ENCODE measurements at places on chromosomes 6 and 20. TPM values are rescaled to one million over a fixed set of nuclear protein-coding genes. Genes with fewer than 3 reads are reported as not detected.

ADRM1 gene
- total RNA-seq = 123 TPM

GRM4 gene
- total RNA-seq = not detected

DEFB132 gene
- total RNA-seq = not detected

ZC2HC1B gene
- not detected for total RNA-seq

RFX6 gene
- not detected for total RNA-seq

GLP1R gene
- not detected for total RNA-seq

SLC35D3 gene
- total RNA-seq = not detected

PROKR2 gene
- not detected for total RNA-seq

RIMS4 gene
- total RNA-seq = not detected

TREM2 gene
- total RNA-seq = not detected

NKX2-2 gene
- not detected for total RNA-seq

KCNK5 gene
- total RNA-seq = 12.0 TPM

BNIP5 gene
- total RNA-seq = not detected

TTLL9 gene
- total RNA-seq = not detected

RBBP8NL gene
- total RNA-seq = not detected

SLC26A8 gene
- total RNA-seq = not detected

AURKA gene
- 49.8 TPM for total RNA-seq

RAB32 gene
- total RNA-seq = 1.4 TPM

SIRPB2 gene
- total RNA-seq = not detected

DSP gene
- not detected for total RNA-seq

TOMM6 gene
- total RNA-seq = 194 TPM

C6orf163 gene
- 4.0 TPM for total RNA-seq

All from T-helper 1 cell treated with Interleukin-12 subunit alpha and Interleukin-12 subunit beta and Interleukin-4 antibody, amounts not matched to agents 30 ng/mL and 1 ng/mL, for 36 hours (primary cell).